Non-pigmented ciliary epithelial cell (primary cell): ENCODE measurements at places on chromosomes 6 and 20.

- no peak for DNase-seq
Measured at GRCh38 chr6:19034986-19035385, 647.8 kb downstream of the RNF144B start.

DNA sequence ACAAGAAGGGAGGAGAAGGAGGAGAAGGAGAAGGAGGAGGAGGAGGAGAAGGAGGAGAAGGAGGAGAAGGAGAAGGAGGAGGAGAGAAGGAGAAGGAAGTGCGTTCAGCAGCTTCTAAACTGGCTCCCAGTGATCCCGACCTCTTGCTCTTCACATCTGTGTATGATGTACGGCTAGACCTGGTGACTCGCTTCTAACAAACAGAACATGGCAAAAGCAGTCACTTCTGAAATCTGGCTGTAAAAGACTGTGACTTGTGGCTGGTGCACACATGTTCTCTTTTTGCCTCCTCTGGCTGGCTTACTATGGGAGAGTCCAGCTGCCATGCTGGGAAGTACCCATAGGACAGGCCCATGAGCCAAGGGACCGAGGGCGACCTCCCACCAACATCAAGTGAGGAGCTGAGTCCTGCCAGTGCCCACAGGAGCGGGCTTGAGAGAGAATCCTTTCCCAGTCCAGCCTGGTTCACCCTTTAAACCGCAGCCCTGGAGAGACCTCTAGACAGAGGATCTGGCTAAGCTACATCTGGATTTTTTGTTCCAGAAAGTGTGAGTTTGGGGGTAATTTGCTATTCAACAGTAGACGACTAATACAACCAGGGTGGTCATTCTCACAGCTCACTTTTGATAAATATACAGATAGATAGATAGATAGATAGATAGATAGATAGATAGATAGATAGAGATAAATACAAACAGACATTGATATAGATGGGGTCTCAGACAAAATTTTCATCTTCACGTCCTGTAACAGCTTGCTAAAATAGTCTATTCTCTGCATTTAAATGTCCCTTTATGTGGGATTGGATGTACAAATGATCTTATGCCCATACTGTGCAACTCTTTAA, 42.3 kb downstream of the RPP40 start:
- DNase-seq: no peak

DNA sequence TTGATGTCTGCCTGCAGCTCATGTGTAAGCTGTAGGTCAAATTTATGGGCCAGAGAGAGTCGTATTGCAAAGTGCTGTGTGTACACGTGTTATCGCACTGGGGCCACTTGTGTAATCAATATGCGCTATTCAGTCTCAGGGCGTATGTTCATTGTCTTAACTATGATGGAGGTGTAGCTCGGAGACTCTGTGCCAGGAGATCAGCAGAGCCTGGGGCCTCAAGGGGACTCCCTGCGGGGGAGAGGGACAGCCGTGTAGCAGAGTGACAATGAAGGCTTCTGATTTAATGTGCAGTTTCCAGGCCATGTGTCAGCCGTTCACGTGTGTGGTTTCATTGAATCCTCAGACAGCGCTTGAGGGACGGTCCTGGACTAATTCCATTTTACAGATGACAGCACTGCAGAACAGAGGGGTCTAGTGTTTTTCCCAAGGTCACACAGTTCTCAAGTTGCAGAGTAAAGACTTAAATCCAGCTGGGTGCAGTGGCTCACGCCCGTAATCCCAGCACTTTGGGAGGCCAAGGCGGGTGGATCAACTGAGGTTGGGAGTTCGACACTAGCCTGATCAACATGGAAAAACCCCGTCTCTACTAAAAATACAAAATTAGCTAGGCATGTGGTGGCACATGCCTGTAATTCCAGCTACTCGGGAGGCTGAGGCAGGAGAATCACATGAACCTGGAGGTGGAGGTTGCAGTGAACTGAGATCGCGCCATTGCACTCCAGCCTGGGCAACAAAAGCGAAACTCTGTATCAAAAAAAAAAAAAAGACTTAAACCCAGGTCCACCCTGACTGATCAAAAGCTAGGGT, 242.5 kb downstream of the PREX1 start:
- DNase-seq: no peak

DNA sequence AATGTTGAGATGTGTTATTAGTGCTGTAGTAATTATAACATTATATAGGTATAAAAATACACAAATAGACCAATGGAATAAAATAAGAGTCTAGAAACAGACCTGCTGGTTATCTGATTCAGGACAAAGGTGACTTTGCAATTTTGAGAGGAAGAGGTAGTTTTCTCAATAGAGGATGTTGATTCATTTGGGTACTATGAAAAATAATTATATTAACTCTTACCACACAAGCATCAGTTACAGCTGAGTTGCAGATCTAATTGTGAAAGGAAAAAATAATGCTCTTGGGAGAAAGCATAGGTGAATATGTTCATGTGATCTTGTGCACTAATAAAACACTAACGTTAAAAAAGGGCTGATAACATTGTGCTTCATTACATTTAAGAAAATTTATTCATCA, 103.0 kb downstream of the BCKDHB start:
- no peak for DNase-seq

GRCh38 chr6:2209226-2209809, 36.1 kb downstream of the GMDS start:
- DNase-seq: no peak

- no peak for DNase-seq
Measured at GRCh38 chr6:137894779-137895385, 27.8 kb downstream of the TNFAIP3 start.

GRCh38 chr6:43772681-43773049, 2.7 kb downstream of the VEGFA start:
- DNase-seq: no peak

DNA sequence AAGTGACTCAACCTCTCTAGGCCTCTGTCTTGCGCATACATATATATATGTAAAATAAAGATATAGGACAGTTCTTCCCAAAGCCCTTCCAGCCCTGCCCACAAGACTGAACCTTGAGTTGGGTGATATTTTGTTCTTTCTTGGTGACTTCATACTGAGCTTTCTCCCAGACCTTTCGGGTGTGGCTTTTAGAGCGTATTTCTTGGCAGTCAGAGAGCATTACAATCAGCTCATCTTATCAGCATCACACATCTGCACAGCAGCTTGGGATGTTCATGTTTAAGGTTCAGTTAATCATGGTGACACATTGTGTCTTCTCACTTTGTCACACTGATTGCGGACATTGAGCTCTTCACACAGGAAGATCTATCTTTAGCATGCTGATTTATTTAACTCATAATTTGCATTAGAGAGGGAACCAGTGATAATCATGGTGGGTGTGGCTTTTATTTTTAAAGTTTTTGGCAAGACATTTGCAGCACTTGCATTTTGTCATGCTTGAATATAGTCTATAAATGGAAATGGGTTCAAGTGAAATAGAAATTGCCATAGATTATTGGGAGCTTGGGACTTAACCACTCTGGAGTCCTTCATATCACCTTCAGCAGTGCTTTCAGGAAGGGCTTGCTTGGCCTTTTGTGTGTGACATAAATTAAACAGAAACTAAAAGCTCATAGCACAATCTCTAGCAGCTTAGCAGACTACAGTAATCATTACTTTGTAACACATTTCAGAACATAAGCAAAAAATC, 8.3 kb downstream of the KIF3B start:
- no peak for DNase-seq

DNA sequence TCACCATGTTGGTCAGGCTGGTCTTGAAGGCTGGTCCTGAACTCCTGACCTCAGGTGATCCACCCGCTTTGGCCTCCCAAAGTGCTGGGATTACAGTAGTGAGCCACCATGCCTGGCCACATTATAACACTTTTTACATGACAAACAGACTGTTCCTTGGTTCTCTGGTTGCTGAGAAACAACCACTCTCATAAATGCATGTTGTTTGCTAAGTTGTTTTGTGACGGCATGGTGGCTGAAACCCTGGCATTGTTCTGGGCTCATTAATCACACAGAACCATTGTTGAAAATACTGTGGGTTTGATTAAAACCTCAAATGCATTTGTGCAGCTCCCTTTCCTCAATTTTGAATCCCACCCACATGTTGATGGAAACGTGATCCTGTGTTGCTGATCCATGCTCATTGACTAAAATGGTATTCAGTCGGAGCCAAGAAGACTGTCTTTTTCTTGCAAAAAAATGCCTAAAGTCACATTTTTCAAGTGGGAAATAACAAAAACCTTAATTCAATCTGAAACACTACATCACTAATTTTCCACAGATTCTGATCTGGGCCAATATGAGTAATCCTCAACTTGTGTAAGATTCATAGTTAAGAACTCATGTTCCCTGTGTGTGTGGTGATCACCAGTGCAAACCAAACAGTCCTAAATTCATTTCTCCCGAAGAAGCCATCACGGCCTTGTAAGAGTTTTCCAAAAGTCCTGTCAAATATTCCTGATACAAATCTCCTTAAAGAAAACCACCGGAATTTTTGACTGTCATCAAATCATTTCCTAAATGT, 132.8 kb downstream of the FNDC1 start:
- no peak for DNase-seq

- DNase-seq: no peak
Measured at GRCh38 chr20:58330249-58330648, 20.7 kb downstream of the RAB22A start.

- DNase-seq: no peak
Measured at GRCh38 chr20:49894073-49894470, 21.3 kb downstream of the SPATA2 start.

GRCh38 chr20:3032624-3033023, 10.8 kb upstream of the GNRH2 start:
- no peak for DNase-seq

DNA sequence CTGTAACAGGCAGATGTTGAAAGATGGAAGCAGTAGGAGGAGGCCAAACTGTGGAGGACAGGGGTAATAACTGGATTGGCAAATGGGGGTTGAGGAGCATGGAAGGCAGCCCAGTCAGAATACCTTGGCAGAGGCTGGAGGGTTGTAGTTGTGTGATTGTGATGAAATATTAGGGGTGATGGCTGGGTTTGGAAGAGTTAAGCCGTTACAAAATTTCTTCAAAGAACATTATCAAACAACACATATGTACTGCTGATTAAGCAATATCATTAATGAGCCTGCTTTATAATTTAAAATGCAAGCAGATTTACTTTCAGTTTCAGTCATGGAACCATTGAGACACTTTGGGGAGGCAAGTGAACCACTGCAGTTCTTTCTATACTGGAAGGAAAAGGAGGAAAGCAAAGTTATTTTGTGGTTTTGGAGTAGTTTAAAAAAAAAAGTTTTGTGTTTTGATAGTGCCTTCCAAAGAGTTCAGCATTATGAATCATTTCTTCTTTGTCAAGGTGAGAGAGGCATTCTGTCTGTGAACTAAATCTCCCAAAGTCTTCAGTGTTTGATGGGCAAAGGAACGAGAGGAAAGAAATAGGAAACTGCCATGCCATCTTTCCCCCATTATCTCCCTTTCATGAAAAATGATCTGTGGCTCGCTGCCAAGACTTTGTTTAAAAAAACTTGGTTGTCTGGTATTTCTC, 20.7 kb downstream of the FOXO3 start:
- no peak for DNase-seq

- no peak for DNase-seq
Measured at GRCh38 chr6:132813173-132813856, 1.1 kb upstream of the RPS12 start.

GRCh38 chr6:107707346-107708275, 116.5 kb downstream of the SCML4 start:
- no peak for DNase-seq

GRCh38 chr20:18273738-18274137, 14.6 kb upstream of the ZNF133 start:
- DNase-seq: no peak

- DNase-seq: no peak
Measured at GRCh38 chr6:111596784-111597183, 8.9 kb downstream of the TRAF3IP2 start.

GRCh38 chr6:129759796-129760605, 50.0 kb upstream of the ARHGAP18 start:
- no peak for DNase-seq

DNA sequence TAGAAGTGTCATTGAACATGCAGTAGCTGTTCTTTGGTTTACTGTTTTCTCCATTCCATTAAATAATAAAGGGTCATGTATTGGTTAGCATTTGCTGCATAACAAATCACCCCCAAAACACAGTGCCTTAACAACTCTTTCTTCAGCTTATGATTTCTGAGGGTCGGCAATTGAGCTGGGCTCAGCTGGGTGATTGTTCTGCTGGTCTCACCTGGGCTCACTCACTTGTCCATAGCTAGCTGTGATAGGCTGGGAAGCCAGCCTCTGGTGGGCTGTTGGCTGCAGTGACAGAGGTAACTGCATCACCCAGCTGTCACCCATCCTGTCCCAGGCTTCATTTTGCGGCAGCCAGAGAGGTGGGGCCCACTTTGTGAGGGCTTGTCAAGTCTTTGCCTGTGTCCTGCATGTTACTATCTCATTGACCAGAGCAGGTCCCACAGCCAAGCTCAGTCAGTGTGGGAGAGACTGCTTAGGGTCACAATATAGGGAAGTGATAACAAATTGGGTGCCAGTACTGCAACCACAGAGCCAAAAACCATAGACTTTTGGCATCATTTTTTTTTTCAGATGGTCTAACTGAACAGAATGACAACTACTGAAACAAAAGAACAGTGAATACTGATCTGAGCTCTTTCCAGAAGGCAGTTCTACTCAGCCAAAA, 76.9 kb downstream of the SYNDIG1 start:
- DNase-seq: no peak

- DNase-seq: no peak
Measured at GRCh38 chr20:43942201-43942590, 27.5 kb downstream of the TOX2 start.

DNA sequence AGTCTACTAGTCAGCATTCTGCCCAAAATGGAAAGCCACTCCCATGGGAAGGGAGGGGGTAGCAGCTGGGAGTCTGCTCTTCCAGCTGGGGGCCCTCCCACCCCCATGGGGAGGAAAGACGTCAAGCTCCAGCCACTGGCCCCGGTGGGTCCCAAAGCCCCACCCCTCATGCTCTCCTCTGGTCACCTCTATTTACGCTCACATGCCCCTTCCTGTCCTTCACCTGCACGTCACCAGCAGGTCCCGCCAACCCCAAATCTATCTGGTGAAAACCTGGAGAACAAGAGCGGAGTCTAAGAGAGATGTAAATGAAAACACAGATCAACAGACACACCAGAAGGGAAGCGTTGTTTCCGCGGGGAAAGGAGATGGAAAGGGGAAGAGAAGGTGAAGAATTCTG, 30.0 kb upstream of the ZBP1 start:
- DNase-seq: no peak

DNA sequence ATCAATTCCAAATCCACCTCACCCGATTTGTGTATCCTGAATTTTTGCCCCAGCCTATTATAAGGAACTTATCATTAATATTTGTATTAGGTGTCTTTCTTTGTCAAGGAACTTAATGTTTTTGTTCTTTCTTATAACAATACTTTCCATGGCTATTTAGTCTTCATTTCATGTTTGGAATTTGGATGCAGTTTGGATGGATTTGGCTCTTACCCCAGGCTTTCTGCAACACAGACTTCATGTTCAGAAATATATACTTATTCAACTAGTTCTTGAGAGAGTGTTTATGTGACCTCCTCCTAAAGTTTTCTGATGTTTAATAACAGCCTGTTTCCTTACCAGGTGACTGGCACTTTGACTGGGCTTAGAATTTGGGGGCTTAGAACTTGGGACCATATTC, 35.9 kb upstream of the TOX2 start:
- no peak for DNase-seq
